Stimulated activated memory B cell treated with anti-CD40 and anti-IgM and Interleukin-4, amounts not matched to agents 10 μg/mL and 1 μg/mL and 100 μg/mL, for 72 hours (primary cell): ENCODE measurements at places on chromosomes 11 and 22.

DNA sequence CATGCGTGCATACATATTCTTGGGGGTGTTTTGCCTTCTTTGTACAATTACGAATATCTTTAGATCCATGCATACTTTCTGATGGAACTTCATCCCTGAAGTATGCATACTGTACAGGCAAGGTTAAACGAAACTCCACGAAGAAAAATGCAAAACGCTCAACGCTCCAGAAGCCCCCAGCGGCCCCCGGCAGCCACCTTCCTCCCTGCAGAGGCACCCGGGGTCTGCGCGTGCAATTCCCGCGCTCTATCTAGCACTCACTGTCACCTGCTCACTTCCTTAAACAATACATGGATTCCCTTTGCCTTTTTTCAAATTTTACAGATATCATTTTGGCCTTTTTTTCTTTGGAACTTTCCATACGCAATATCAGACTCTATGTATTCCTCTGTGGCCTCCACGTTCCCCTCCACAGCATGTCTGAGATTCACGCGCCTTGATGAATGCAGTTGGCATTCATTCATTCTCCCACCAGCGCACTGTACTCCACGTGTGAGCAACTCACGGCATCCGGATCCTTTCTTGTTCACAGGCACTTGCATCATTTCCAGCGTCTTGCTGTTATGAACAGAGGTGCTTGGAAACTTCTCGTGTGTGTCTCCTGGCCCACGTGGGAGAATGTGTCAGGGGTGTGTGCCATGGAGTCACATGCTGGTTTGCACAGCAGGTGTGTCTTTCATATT lies 214.3 kb downstream of the CTTN start:
- no peaks in the 10 kb centered on the region for H3K4me1 ChIP-seq
- H3K27ac ChIP-seq, result no peak overlapping the region
- H3K36me3 ChIP-seq, result no peaks in the 10 kb centered on the region
- H3K4me3 ChIP-seq, result no peak overlapping the region

- no peak for ATAC-seq
- H3K27ac ChIP-seq, result no peak overlapping the region
- peaks cover 21% of the 10 kb centered on the region for H3K27me3 ChIP-seq
- H3K4me3 ChIP-seq, result no peak overlapping the region
- no peaks in the 10 kb centered on the region for H3K4me1 ChIP-seq
- no peaks in the 10 kb centered on the region for H3K36me3 ChIP-seq
These were observed 141.4 kb downstream of the FBXO7 start for GRCh38 chr22:32615874-32616564.

DNA sequence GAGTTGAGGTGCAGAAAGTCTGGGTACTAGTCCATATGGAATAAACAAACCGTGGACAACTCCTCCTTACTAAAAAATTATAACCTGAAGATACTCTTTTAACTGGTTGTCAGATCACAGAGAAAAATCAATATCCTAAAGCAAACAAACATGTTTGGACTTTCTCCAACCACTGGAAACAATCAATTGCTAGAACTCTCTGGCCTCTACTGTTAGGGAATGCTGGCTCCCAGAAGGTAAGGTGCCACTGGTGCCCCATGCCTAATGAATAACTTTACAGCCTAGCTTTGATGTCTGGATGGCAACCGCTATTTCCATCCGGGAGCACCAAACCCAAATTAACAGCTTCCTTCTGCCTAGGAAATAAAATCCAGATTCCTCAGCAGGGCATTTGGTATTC lies 74.5 kb downstream of the AMBRA1 start:
- no peak for ATAC-seq
- no peaks in the 10 kb centered on the region for H3K27me3 ChIP-seq

DNA sequence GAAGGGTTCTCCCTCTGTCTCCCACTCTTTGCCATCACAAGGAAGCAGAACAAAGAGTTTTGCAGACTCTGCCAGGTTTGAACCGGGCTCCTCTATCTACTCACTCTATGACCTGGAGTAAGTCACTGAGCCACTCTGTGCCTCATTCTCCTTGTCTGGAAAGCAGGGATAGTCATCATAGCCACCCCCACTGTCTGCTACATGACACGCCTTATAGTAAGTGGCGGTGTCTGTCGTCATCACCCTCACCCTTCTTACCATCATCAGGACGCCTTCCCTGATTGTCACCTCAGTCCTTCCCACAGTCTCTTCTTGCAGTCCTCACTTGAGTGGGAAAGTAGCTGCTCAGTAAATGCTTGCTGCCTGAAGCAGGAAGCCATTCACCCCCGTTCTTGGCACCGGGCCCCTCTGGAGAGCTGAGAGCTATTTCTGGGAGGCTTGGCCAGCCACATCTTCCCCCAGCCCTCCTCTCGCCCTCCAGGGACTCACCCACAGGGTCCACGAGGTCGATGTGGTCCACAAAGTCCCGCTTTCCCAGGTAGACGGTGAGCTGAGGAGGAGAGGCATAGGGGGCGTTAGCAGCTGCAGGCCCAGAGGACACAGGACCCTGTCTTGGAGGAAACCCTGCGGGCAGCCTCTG lies 46.4 kb downstream of the TPBGL start:
- H3K27ac ChIP-seq, result no peak overlapping the region
- H3K4me1 ChIP-seq, result no peaks in the 10 kb centered on the region
- ATAC-seq, result no peak
- H3K27me3 ChIP-seq, result peaks cover 16% of the 10 kb centered on the region
